Cardiac fibroblast (primary cell): ENCODE measurements at places on chromosomes 6 and 20.

- DNase-seq = peak; percentile 48
These were observed 141.5 kb upstream of the PDE10A start for GRCh38 chr6:165804331-165805066.

GRCh38 chr20:13200767-13201500 is 20.1 kb upstream of the ISM1 start:
- DNase-seq = no peak

GRCh38 chr6:138863321-138863720 is 67.4 kb downstream of the ECT2L start:
- DNase-seq = no peak

GRCh38 chr6:138063726-138064125 is 43.5 kb downstream of the PERP start:
- DNase-seq = no peak

DNA sequence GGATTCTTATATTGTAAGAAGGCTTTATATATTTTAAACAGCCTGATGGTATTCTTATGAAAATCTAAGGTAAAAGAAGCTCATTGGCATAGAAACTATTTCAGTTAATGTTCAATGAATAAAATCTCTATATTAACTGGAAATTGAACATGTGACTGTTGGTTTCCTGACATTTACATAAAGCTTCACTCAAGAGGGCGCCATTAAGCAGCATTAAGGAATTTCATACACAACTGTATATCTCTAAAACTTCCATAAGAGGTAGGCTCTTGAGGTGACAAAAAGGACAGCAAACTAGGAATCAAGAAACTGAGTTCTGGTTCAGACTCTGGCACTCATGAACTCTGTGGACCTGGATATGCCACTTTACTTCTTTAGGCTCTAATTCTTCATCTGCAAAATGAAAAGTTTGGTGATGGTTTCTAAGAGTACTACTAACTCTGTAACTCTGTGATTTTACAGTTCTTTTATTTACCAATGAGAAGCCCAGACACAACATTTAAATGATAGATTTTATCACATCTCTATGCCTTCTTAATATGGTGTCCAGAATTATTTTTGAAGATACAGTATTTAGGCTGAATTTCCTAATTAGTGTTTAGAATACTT is 147.5 kb downstream of the FLRT3 start:
- peak; percentile 53 for DNase-seq

GRCh38 chr6:1560281-1561058 is 49.2 kb upstream of the FOXC1 start:
- no peak for DNase-seq

- DNase-seq = no peak
These were observed 31.4 kb upstream of the HAO1 start for GRCh38 chr20:7971536-7972280.

- DNase-seq = no peak
These were observed 517 bp downstream of the ACTL10 start for GRCh38 chr20:33667245-33667675.

DNA sequence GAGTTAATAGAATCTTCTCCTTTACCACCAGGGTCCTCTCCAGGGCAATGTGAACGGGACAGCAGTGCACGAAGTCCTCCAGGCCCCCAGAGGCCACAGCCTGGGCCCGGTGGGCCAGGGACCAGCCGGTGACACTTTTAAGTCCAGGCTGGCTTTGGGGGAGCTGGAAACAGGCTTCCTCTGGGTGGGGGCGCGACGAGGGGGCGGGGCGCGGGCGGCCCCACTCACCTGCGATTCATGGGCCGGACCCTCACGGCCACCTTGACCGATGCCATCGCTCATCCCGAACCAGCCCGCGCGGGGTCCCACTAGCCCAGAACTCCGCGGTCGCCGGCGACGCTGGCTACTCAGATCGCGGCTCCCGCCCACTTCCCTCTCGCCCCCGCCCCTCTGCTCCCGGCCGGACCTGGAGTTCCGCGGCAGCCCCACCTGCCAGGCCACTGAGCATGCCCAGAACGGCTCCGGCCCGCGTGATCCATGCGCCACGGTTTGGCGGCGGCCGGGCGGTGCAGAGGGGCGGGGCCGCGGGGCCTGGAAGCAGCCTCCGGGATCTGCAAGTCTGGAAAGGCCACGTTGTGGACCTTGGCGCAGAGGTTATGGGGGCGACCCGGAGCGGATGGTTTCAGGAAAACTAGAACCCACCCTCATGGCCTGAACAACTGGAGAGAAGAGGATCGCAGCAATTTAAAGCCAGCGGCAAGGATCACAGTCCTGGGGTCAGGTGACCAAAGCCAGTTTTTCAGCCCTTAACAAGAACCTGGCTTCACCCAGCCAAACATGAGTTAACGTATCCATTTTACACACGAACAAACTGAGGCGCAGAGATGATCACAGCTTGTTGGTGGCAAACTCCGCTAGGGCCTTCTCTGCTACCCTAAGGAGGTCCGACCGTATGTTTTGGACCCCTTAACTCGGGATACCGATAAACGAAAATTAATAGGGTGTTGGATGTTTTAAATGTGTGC is at the start of gene KIF16B:
Gene KIF16B (minus strand): TSS at position 448 of the 965 bp plus-strand sequence. CDS start 173 bp downstream, at position 275.
- DNase-seq = peak; percentile 91

DNA sequence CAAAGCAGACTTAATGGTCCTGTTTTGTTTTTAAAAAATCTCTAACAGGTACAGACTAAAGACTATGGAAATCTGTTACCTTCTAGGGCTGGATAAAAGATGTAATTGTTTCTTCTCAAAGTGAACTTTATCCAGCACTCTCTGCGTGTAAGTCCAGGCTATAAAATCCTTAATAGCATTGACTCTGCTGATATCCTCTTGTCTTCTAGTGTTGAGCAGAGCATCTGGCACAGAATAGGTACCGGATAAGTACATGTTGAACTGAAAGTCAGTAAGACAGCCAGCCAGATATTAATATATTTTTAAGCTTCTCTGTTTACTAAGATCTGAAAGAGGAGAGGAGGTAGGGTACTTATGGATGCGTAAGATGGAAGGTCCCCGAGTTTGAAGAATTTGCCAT is 262.3 kb downstream of the TBC1D7 start:
- DNase-seq = no peak

- DNase-seq = no peak
These were observed 55.1 kb downstream of the ADNP start for GRCh38 chr20:50876063-50876685.

DNA sequence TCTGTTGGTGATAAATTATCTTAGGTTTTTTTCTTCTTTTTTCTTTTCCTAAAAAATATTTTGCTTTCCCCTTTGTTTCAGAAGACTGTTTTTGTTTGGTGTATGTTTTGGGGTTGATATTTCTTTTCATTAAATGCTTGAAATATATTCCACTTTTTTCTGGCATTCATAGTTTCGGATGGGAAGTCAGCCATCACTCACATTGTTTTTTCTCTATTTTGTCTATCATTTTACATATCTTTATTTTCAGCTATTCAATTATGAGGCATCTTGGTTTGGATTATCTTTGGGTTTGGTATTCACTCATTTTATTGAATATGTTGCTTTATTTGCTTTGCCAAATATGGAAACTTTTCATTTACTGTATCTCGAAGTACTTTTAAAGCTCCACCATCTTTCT is 600.5 kb upstream of the EYS start:
- DNase-seq = no peak

GRCh38 chr6:111927321-111927720 is 54.1 kb upstream of the FYN start:
- no peak for DNase-seq

- no peak for DNase-seq
These were observed 187.0 kb upstream of the TAB2 start for GRCh38 chr6:149130508-149130907.

DNA sequence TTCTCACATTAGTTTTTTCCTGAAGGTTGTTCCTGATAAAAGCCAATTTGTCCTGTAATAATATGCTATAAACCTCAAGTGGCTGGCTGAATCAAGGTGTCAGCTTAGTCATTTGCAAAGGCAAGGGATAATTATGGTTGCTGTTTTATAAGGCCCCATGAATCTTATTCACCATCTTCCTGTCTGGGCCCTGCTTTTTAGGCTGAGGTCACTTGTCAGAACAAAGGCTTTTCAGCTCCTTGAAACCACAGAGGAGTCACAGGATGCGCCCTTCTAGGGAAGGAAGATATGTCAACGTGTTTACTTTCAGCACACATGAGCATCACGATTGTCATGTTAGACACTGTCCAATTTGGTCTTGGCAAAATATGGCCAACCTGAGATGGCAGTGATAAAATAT is 64.8 kb upstream of the NAA20 start:
- DNase-seq = peak; percentile 53

GRCh38 chr20:56513161-56514150 is 11.1 kb upstream of the FAM209A start:
- no peak for DNase-seq

DNA sequence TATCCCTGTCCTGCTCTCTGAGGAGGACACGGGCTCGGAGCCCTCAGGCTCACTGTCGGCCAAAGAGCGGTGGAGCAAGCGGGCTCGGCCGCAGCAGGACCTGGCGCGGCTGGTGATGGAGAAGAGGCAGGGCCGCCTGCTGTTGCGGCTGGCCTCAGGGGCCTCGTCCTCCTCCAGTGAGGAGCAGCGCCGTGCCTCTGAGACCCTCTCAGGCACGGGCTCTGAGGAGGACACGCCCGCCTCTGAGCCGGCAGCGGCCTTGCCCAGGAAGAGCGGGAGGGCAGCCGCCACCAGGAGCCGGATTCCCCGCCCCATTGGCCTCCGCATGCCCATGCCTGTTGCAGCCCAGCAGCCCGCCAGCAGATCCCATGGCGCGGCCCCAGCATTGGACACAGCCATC is 14.2 kb upstream of the SLC22A7 start:
- DNase-seq = no peak

- DNase-seq = no peak
These were observed 20.8 kb downstream of the GCM2 start for GRCh38 chr6:10861086-10861485.

- no peak for DNase-seq
These were observed 350.9 kb downstream of the SMOC2 start for GRCh38 chr6:168791917-168792316.

GRCh38 chr6:62146954-62147853 is 138.8 kb downstream of the KHDRBS2 start:
- DNase-seq = no peak

DNA sequence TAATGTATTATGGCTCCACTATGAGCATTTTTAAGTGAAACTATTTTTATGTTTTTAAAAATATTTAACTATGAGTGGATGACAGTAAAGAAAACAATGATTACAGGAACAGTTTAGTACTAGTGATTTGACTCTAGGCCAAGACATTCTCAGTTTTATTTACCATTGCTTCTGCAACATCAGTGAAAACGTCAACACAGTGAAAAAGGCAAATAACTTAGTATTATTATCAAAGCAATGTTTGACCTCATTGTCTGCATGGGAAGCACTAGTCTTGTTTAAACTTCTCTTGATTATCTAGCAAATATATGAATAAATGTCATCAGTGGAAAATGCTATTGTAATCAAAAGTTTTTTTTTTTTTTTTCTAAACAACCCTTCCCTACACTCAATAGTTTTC is 165.0 kb downstream of the HTR1B start:
- DNase-seq = peak; percentile 41
